CD8-positive, alpha-beta T cell (primary cell): ENCODE measurements at places on chromosomes 13 and 19. TPM values are rescaled to one million over a fixed set of nuclear protein-coding genes. Genes with fewer than 3 reads are reported as not detected.

Gene ADGRE2
- 0.92 TPM for total RNA-seq

Gene CD79A
- total RNA-seq, result 19.5 TPM

Gene ZNF823
- total RNA-seq, result 2.8 TPM

Gene PRR22
- 2.9 TPM for total RNA-seq

Gene KLK2
- not detected for total RNA-seq

Gene CBARP
- 0.49 TPM for total RNA-seq

Gene CYP4F3
- not detected for total RNA-seq

Gene ATXN8OS
- total RNA-seq, result not detected

Gene ARHGAP45
- total RNA-seq, result 938 TPM

Gene SLC27A1
- total RNA-seq, result 9.4 TPM

Gene R3HDM4
- 242 TPM for total RNA-seq

Gene CADM4
- 0.19 TPM for total RNA-seq

Gene HPN
- total RNA-seq, result not detected

Gene ZNF418
- total RNA-seq, result 4.0 TPM

Gene SCGB2B2
- total RNA-seq, result 1.2 TPM

Gene GRIN3B
- 0.35 TPM for total RNA-seq

Gene CGB1
- total RNA-seq, result not detected

Gene SPC24
- 0.79 TPM for total RNA-seq

Gene CILP2
- total RNA-seq, result 0.71 TPM

Gene NPAS1
- 1.6 TPM for total RNA-seq

Gene ITGBL1
- not detected for total RNA-seq

Gene ZNF568
- total RNA-seq, result 5.5 TPM

Gene CEACAM8
- not detected for total RNA-seq

Gene PABPC3
- total RNA-seq, result 1.4 TPM

Gene ZNF547
- 0.72 TPM for total RNA-seq

Gene AKAP8
- total RNA-seq, result 97.4 TPM

Gene SIGLEC8
- not detected for total RNA-seq

Gene NTF4
- not detected for total RNA-seq

Gene ZNF626
- total RNA-seq, result 5.7 TPM

Gene SYCN
- not detected for total RNA-seq

Gene DENND1C
- 95.9 TPM for total RNA-seq

Gene ZNF534
- not detected for total RNA-seq

Gene PTPRH
- total RNA-seq, result not detected

Gene ACP7
- total RNA-seq, result not detected

Gene GZMM
- 119 TPM for total RNA-seq

Gene ZNF331
- 784 TPM for total RNA-seq

Gene FPR1
- total RNA-seq, result not detected

Gene THSD8
- total RNA-seq, result not detected

Gene OR10H4
- not detected for total RNA-seq

Gene ZNF543
- 4.3 TPM for total RNA-seq

Gene RNF225
- 0.76 TPM for total RNA-seq

Gene SPACA4
- not detected for total RNA-seq

Gene RYR1
- total RNA-seq, result 0.53 TPM

Gene ZNF763
- 1.8 TPM for total RNA-seq

Gene SPRED3
- 1.00 TPM for total RNA-seq

Gene WBP4
- total RNA-seq, result 7.2 TPM

Gene KIR2DL3
- total RNA-seq, result 0.61 TPM
